ENCODE measurements at places on chromosomes 12 and 14. TPM values are rescaled to one million over a fixed set of nuclear protein-coding genes. Genes with fewer than 3 reads are reported as not detected.

DNA sequence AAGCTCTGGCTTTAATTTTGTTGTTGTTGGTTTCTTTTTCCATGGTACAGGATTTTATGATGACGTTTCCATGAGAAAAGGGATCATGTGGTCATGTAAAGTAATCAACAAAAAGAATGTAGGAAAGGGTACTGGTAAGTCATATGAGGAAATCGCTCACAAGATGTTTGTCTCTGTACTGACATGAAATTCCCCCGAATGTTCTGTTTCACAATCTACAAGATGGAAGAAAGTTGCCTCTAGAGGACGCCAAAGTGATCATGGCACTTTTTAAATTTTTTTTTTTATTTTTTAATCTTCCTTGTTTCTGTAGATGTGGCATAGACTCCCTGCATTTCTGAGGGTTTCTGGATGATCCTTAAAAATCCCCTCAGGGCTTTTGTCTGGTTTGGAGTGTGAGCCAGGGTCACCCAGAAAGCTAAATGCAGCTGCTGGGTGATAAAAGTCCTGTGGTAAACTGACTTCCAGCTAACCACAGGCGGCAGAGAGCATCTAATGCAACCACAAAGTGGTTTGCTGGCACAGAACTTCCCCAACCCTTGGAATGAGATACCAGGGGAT is 393.5 kb downstream of the CCDC91 start:
- DNase-seq, result no peak

DNA sequence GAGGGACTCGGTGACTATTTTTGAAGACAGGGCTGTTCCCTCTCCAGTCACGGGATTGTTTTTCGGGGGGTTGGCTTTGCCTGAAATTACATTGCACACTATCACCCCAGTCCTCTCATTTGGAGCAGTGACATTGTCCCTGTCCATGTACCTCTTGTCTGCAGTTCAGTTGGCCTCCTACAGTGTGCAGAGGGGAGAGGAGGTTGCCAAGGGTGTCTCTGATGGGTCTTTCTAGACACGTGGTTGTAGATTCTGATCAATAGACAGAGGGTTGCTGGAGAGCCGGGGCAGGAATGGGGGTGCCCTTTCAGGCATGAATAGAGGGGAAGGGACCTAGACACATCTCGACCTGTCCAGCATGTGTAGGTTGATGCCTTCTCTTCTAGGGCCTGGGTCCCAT is 1.2 kb downstream of the TMEM120B start:
- no peak for DNase-seq

DNA sequence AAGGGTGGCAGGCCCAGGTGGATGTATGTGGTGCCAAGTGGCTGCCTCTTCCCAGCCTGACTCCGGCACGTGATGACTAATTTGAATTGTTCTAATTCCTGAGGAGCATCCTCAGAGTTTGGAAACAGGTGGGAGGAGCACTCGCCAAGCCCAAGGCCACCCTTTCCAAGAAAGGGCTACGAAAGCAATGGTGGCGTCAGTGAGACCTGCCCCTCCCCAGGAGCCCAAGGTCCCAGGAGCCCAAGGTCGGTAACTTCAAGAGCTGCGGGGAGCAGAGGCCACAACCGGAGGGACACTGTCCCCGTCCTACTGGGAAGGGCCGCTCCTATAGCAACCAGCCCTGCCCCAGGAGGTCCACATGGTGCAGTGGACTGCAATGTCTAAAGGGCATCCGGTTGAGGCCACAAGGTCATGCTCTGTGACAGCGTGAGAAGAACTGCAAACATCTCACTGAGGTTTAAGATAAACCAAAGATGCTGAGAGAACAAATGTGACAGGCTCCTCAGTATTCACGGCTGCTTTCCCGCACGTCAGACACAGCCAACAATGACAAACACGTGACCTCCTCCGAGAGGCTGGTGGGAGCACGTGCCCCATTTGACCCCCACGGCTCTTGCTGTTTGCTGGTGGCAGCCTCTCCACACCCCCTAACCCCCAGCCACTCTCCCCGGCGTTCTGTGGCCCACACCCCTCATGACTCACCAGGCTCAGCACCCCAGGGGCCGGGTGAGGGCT is 79.6 kb downstream of the ITPK1 start:
- DNase-seq, result no peak

The EML5 gene
- 0.49 TPM for total RNA-seq

GRCh38 chr12:108969622-108970021 is 51.2 kb downstream of the SVOP start:
- no peak for DNase-seq

DNA sequence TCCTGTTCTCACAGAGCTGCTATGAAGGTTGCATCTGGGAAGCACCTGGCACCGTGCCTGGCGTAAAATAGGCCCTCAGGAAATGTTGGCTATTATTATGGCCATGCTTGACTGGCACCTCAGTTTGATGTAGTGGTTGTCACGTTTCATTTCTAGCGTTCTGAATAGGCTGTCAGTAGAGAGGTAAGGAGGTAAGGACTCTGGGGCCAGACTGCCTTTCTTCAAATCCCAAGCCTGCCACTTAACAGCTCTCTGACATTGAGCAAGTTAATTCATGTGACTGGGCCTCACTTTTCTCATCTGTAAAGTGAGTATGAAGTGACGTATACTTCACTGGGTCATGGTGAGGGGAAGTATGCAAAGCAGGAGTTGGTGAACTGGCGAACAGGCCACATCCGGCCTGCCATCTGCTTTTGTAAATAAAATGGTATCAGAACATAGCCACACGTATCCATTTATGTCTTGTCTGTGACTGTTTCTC is 196.2 kb downstream of the CACNA1C start:
- DNase-seq, result no peak

The METTL3 gene
- 71.5 TPM for total RNA-seq

The HIF1A gene
- total RNA-seq, result 140 TPM

DNA sequence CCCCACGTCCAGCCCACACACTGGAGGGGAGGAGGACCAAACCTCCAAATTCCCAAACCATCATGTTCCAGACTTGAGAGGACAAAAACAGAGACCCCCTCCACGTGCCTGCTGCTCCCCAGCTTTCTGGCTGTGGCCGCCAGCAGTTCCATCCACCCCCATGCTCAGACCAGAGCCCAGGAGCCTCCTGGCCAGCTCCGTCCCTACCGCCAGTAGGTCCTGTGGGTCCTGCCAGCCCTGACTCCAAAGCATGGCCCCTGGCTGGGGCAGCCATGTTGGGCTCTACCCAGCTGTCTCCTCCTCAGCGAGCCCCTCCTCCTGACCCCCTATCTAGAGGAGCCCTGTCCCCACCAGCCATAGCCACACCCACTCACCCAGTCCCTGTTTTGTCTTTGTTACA is 227.3 kb upstream of the RTL1 start:
- DNase-seq, result no peak

DNA sequence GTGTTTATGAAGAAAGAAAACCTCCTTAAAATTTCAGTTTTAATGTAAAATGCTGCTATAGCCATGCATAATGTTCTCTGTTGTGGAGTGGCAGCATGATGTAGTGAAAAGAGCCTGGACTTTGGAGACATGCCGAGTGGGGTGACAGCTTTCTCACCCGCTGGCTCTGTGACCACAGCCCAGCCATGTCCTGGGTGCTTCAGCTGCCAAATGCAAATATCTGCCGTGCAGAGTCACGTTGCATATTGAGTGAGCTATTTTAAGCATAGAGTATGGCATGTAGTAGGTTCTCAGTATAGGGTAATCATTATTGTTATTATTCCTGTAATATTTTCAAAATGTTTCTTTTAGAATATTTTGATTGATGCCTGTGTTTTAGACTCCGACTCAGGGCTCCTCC is 15.5 kb upstream of the TCTN2 start:
- no peak for DNase-seq

The PMEL gene
- total RNA-seq, result 1.2 TPM

GRCh38 chr12:6919588-6919987 is 5.2 kb downstream of the ENO2 start:
- DNase-seq, result no peak

Data from vagina (tissue), 2 donors.